Osteoblast (primary cell): ENCODE measurements at places on chromosomes 1 and 21. TPM values are rescaled to one million over a fixed set of nuclear protein-coding genes. Genes with fewer than 3 reads are reported as not detected.

BTF3L4 gene
- 104 and 119 TPM in 2 replicates for total RNA-seq

SHE gene
- total RNA-seq: not detected in 2 replicates

BEND5 gene
- total RNA-seq: 0.72 and 1.2 TPM in 2 replicates

OR2T35 gene
- total RNA-seq: not detected in 2 replicates

SRSF4 gene
- 27.9 and 30.4 TPM in 2 replicates for total RNA-seq

XCL1 gene
- total RNA-seq: not detected in 2 replicates

TNFRSF8 gene
- total RNA-seq: under 0.01 and 0.29 TPM in 2 replicates

OR2T11 gene
- not detected in 2 replicates for total RNA-seq

CLEC20A gene
- total RNA-seq: under 0.01 TPM in 1 of 2 replicates, not detected in the other

DNA sequence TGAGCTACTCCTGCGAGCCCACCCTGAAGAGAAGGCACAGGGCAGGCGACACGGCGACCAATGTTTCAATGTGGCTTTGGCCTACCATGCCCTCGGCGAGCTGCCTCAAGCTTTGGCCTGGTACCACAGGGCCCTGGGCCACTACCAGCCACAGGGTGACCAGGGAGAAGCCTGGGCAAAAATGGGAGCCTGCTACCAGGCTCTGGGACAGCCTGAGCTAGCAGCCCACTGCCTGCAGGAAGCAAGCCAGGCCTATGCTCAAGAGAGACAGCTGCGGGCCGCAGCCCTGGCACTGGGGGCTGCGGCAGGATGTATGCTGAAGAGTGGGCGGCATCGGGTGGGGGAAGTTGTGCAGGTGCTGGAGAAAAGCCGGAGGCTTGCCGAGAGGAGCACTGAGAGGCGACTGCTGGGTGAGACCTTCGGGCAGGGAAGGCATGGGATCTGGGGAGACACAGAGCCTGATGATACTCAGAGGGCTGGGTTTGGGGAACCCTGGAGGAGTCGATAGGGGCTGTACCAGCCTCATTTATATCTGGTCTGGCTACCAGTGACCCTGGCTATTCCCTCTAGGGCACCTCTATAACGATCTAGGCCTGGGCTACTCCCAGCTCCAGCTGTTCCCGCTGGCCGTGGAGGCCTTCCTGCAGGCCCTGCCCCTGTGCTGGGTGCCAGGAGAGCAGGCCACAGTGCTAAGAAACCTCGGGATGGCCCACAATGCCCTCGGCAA is 2.3 kb downstream of the TTC24 start:
- DNase-seq: peak; percentile 64

- DNase-seq: no peak
Measured at GRCh38 chr1:85379203-85380136, 85.5 kb downstream of the DDAH1 start.

- DNase-seq: peak; percentile 84
Measured at GRCh38 chr1:16719571-16720350, 20.6 kb upstream of the RNU1-4 start.

DNA sequence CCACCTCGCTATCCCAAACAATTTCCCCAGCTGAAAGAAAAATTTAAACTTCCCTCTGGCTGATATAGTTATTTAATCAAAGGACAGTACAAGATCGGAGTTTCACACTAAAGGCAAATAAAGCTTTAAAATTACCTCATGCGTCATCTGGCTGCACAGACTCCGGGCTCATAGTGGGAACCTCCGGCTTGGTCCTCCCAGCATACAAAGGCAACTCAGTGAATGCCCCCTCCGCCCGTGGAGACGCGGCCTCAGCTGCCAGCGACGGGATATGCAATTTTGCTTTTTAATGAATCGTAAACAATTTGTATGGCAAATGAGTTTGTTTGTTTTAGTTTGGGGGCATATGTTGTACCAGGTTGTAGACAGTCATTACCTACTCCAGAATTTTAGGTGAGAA is 214.6 kb upstream of the NFIA start:
- no peak for DNase-seq

DNA sequence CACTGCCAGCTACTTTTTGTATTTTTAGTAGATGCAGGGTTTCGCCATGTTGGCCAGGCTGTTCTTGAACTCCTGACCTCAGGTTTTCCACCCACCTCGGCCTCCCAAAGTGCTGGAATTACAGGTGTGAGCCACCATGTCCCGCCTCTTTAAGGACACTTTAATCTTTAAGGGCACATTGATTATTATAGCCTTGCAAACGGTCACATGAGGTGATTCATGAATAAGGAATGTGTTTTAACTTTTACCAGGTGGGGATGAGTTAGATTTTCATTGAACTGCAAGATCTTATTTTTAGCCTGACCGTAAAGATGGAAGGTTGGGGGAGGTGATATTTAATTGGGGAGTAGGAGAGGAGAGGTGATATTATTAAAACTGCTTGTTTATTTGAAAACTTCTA is 61.9 kb downstream of the TBCE start:
- DNase-seq: no peak

DNA sequence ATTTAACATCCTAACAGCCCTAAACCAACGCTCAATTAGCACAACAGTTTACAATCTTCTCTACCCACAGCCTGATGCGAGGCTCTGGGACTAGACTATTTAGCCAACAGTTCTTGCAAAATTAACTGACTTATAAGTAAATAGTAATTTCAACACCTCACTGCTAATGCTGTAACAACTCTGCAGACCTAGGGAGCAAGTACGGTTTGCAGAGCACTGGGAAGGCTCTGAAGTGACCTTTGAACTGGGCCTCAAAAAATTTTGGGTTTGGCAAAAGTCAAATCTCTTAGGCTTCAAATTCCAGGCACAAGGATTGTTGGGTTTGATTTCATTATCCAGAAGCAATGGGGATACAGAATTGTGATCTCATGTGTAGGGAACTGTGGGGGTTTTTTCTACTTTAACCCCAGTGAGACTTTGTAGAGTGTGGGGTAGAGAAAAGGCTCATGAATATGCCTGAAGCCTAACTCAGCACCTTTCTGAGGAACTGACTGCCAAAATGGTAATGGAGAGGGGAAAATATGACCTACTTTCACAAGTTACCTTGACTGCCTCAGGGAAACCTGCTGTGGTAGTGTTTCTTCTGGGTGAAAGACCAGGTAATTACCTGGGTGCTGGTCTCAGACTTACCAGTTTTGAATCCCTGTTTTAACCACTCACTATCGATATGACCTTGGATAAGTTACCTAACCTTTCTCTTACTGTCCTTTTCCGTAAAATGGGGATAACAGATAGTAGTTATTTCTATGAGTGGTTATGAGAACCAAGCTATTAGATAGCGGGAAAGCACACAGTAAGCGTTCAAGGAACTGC is 889 bp upstream of the TXLNA start:
- no peak for DNase-seq

DNA sequence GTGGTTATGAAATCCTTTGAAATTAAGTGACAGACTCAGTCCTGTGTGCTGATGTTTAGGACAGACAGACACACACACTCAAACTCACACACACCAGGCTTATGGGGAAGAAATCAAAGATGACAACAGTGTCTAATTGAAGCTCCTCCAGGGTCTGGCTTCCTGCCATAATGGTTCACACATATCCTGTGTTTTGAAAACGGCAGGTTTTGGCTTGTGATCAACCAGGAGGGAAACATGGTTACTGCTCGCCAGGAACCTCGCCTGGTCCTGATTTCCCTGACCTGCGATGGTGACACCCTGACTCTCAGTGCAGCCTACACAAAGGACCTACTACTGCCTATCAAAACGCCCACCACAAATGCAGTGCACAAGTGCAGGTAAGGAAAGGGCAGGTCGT is 4.6 kb downstream of the MTARC1 start:
- DNase-seq: no peak

DNA sequence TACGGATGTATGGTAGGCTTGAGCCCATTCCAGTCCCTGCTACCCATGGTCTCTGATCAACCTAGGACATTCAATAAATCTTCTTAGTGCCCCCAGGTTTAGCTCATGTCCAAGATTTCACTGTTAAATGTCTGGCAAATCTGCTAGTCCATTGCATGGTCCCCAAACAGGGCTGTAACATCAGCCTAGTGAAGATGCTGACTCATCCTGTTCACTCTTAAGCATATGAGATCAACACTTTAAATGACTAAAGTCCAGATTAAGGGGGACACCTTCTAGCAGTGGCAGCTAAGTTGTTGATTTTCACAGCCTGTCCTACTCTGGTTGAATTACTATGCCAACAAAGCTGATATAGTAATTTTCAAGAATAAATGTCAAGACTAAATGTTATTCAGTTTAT is 46.5 kb upstream of the NUF2 start:
- DNase-seq: no peak

DNA sequence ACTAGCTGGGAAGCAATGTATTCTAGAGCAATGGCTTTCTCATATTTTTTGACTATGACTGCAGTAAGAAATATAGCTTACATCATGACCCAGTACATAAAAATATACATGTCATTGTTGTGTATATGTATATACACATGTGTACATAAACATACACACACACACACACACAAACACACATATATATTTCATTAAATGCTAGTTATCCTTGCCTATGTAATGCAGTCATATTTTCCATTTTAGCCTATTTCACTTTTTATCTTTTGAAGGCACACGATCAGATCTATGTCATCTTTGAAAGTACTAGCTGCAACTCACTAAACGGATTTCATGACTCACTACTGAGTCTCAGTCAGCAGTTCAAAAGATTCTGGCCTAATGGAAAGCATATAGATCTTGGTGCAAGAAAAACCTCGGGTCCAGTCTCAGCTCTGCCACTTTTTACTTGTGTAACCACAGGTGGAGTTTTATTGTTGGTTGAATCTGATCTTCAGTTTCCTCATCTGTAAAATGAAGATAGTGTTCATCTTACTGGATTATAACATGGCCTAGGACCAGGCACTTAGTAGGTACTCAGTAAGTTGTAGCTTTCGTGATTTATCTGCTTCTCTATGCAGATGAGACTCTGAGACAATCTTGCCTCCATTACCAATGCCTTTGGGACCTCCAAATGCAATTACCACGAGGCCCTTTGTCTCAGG is 325.6 kb downstream of the RRAGC start:
- peak; percentile 78 for DNase-seq

DNA sequence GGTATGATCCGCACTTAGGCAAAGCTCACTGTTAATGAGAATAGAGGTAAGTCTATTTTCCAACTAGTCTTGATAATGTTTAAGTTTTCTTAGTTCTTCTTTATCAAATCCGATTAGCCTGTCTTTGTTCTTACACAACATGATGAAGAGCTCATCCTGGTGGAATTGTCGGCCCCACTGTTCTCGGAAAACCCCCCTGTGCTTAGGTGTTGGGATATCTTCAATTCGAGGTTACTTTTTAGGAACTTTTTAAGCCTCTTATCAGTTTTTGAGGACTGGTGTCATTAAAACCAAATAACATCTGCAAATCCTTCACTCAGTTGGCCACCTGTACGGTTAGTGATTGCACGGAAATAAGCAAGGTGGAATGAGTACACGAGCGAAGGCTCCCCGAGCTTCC is 60.7 kb upstream of the KIF26B start:
- no peak for DNase-seq

DNA sequence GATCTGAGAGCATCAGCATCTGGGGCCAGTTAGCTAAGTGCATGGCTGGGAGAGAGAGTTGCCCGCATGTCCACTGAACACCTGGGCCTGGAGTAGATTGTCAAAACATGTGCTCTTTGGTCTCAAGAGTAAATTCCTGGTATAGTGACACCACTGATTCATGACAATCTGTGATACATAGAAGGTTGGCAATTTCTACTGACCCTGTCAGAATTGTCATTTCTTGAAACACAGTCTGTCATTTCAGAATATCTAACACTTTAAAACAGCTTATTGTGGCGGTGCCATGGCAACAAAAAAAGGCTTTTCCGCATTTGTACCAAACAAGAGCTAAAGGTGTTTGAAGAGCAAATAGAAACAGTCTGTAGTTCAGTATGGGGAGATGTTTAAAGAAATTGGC is 186.4 kb upstream of the FAM78B start:
- no peak for DNase-seq

- DNase-seq: no peak
Measured at GRCh38 chr1:23434260-23434775, 9.8 kb upstream of the TCEA3 start.

- no peak for DNase-seq
Measured at GRCh38 chr1:52679048-52679447, 19.1 kb downstream of the COA7 start.

DNA sequence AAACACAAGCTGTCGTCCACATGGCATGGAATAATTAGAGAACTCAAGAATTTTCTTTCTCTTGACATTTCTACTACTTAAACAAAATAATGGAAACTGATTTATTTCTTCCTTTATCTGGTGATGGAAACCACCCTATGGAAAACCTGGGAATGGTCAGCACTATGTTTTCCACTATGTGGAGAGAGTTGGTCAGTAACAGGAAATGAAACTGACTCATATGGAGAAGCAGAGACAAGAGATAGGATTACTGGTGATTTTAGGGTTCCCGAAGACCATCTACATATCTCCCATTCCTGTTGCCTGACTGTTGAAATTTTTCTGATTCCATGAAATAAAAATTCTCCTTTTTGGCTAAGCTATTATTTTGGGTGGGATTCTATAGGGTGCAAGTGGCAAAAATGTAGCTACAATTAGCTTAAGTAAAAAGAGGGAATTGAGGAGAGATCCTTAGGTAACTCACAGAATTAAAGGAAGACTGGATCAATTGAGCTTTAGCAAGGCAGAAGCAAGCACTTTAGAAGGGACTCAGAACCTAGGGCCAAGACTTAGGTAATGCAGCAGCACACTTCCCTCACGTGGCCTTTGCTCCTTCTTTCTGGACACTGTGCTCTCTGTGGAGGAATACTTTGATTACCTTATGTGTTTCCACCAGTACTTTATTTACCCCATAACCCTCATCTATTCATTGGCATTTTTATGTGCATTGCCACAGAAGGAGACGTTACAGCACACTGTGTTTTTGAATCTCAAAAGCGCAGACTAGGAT is 89.6 kb downstream of the LEPR start:
- DNase-seq: no peak

DNA sequence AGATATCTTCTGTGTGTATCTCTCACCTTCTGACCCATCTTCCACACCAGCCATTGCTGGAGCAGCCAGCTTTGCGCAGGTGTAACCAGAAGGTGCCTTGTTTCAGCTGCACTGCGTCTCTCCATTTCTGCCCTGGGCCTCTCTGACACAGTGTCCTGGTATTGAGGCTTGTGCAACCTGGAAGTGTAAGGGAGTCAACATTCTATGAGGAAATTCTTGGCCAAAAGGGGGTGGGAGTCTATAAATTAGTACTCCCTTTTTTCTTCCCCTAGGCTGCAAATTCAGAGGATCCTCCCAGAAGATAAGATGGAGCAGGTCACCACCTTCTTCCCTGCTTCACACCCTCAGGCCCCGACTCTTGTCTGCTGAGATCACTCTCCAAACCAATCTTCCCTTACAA is 109.1 kb downstream of the MRPS6 start:
- DNase-seq: no peak

DNA sequence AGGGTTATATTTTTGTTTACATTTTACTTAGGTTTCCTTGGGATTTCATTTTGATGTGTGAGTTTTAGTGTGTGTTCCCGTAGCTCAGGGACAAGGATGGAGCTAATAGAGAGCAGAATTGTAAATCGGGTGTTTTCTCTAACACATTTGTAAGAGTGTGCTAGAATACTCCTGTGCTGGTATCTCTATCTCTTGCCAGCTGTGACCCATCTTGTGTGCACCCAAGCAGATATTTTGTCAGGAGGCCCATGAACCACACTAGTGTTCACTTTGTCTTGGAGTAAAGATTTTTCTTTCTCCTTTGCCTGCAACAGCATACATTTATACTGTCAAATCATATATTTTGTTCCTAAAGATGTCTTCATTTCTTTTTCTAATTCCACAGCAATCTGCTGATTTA is 23.4 kb downstream of the KRTAP19-8 start:
- DNase-seq: no peak

GRCh38 chr1:28156821-28157220 is 19.7 kb downstream of the PTAFR start:
- DNase-seq: no peak

- no peak for DNase-seq
Measured at GRCh38 chr1:174812016-174812415, 187.7 kb upstream of the CACYBP start.
